ENCODE measurements at places on chromosomes 13 and 19. TPM values are rescaled to one million over a fixed set of nuclear protein-coding genes. Genes with fewer than 3 reads are reported as not detected.

The ELOF1 gene
- 33.2 TPM for total RNA-seq

The IGFL2 gene
- not detected for total RNA-seq

The KLK3 gene
- total RNA-seq, result not detected

The ZNF30 gene
- total RNA-seq, result 1.1 TPM

The CLEC11A gene
- 3.1 TPM for total RNA-seq

The TMC4 gene
- 1.5 TPM for total RNA-seq

The DACH1 gene
- 0.71 TPM for total RNA-seq

The LILRB4 gene
- total RNA-seq, result 0.22 TPM

The AMER2 gene
- not detected for total RNA-seq

The ATP7B gene
- total RNA-seq, result 0.85 TPM

The RGS9BP gene
- total RNA-seq, result not detected

The C19orf33 gene
- not detected for total RNA-seq

The SH2D3A gene
- 39.2 TPM for total RNA-seq

GRCh38 chr19:19343762-19344161, 23.1 kb downstream of the MAU2 start:
- DNase-seq, result no peak

- DNase-seq, result no peak
Measured at GRCh38 chr19:43782689-43783231, 2.0 kb upstream of the KCNN4 start.

GRCh38 chr19:45166723-45167252, 6.0 kb upstream of the NKPD1 start:
- DNase-seq, result no peak

DNA sequence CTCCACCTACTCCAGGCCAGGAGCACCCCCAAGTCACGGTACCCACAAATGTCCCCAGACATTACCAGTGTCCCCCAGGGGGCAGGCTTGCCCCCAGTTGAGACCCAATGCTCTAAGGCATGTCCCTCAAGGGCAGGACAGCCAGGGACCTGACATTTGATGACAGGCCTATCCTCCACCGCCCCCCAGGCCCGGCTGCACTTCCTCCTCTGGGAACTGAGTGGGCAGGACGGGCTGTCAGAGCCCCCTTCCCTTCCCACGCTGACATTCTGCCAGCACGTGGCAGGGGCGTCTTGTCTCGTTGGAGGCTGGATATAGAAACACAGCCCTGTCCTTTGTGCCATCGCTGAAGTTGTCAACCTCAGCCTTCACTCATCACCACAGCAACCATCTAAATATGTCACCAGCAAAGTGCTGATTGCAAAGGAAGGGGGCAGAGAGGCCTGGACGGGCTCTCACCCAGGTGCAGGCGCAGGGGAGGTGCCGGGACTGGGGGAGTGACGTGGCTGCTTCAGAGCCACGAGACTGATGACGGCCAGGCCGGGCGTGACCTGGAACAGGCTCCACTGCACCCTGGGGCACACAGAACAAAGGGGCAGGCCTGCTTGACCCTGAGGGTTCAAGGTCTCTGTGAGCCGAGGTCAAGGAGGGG, 38.4 kb downstream of the GNG7 start:
- DNase-seq, result no peak

DNA sequence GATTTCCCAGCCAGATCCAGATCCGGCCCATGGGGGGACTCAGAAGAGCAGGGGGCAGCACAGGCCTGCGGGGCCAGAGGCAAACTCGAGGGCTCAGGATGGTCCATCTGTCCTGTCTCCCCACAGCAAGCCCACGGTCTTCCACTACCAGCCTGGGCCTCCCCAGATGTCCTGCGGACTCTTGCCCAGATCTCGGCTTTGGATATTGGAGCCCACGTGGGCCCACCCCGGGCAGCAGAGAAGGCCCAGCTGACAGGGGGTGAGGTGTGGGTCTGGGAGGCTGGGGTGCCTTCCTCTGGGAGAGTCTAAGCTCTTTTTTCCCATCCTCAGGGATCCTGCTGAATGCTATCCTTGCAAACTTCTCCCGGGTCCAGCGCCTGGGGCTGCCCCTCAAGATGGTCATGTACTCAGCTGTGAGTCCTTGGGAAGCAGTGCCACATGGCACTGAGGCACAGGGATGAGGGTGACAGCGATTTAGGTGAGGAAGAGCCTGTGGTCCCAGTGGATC, 3.4 kb downstream of the ACP4 start:
- no peak for DNase-seq

DNA sequence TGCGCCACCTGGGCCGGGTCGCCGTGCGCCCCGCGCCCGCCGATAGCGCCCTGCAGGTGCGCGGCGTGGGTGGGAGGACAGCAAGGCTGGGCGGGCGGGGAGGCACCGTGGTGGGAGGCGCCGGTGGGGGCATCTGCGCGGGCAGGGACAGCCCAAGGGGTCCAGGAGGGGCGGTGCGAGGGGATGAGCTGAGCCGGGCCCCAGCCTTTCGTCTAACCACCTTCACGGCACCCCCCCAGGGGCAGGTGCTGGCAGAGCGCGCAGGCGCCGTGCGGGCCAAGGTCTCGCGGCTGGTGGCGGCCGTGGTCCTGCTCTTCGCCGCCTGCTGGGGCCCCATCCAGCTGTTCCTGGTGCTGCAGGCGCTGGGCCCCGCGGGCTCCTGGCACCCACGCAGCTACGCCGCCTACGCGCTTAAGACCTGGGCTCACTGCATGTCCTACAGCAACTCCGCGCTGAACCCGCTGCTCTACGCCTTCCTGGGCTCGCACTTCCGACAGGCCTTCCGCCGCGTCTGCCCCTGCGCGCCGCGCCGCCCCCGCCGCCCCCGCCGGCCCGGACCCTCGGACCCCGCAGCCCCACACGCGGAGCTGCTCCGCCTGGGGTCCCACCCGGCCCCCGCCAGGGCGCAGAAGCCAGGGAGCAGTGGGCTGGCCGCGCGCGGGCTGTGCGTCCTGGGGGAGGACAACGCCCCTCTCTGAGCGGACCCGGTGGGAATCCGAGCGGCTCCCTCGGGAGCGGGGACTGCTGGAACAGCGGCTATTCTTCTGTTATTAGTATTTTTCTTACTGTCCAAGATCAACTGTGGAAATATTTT, 3.1 kb downstream of the KISS1R start:
- peak; percentile 69 for DNase-seq

GRCh38 chr13:73952648-73953047, 181.6 kb downstream of the KLF12 start:
- no peak for DNase-seq

DNA sequence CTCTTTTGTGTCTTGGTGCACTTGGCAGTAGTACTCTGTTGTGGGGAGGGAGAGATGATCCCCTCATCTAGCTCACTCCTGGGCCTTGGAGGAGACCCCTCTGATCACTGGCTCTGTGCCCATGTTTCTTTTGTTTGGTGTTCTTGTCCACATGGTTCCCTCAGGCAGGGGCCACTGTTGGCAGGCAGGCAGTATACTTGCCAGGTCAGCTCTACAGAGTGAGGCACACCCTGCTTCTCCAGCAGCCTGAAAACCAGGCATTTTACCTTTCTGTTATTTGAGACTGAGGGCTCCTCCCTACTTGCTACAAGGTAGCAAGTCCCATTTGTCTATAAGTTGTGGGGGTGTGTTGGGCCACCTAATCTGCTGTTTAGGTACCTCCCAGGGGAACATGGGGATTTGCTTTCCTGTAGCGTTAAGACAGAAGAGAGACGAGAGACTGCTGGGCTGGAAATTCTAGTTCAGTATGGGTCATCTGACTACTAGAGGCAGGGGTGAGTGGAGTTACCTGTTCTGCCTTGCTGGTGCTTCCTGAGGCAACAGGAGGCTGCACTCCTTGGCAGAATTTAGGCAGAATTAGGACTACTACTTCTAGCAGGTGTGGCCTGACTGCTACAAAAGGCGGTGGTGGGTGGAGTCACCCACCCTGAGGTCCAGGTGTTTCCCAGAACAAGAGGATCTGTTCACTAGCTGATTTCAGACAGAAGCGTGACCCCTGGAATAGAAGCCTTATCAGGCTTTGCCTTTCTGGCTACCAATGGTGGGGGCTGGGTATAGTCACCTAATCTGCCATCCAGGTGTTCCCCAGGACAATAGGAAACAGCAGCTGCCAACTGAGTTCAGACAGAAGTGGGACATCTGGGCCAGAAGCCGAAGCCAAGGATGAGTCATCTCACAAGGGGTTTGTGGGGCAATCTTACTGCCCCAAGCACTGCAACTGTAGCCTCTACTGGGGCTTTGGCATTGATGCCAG, 843.0 kb upstream of the ATXN8OS start:
- DNase-seq, result no peak

DNA sequence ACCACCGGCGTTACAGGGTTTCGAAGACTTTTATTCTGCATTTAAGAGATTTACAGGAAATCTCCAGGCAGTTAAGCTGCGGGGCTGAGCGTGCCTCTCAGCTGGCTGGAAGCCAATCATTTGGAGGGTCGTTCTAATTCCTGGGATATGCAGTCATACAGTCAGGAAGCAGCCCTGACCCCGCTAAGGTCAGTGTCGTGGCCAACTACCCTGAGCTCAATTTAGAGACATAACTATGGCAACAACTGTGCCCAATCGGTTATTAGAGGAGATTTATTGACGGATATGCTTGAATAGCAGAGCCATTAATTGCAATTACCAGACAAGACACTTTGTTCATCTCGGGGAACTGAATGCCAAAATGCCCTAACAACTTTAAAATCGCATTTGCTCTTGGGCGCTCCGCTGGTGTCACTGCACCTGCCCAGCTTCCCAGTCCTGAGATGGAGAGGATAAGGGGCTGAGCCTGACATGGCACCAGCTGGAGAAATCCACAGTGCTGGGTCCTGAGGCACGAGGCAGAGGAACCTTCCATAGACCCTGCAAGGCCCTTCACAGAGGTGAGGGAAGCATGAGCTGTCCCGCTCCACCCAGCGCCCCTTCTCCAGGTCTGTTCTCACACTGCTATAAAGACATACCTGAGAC, 15.1 kb upstream of the ZNF507 start:
- DNase-seq, result no peak

DNA sequence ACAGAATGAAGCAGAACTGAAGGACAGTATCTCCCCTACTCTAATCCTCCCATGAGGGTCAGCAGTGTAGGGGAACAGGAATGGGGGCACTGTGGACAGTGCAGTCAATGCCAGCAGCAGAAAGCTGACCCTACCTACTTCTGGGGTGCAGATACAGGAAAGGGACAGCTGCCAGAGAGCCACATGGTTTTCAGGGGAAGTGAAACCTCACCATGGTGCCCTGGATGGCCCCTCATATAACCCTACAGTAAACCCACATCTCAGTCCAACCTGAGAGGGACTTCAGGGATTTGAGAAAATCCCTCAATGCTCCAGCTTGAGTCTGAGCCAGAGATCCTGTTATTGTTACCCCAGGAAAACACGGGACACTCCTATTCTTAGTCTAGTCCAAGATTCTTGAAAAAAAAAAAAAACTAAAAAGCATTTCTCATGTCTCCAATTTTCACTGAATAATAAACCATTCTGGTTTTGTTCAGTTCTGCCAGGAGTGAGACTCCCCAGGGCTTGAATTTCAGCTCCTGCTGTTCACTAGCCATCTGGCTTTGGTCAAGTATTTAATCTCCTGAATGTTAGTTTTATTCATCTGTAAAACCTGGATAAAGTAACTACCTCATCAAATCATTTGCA, 511.6 kb upstream of the ARGLU1 start:
- no peak for DNase-seq

- peak; percentile 14 for DNase-seq
Measured at GRCh38 chr13:94674609-94675348, 37.6 kb downstream of the SOX21 start.

DNA sequence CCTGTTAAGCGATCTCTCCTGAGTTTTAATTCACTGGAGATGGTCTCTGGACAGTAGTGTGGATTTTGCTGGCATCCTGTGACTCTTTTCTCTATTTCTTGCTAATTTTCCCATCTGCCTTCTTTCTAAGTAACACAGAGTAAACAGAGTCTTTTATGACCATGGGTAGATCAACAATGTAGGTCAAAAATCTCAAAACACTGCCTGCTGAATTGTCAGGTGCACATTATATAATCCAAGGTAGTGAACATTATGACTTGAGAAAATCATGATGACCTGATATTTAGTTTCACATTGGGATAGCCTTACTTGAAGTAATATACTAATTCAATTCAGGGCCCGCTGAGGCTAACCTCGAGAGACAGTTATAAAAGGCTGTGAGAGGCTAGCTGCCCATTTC, 180.7 kb downstream of the TDRD3 start:
- no peak for DNase-seq

- no peak for DNase-seq
Measured at GRCh38 chr13:48726711-48727110, 73.0 kb downstream of the CYSLTR2 start.

- no peak for DNase-seq
Measured at GRCh38 chr13:20336761-20337160, 104.6 kb upstream of the GJB6 start.

DNA sequence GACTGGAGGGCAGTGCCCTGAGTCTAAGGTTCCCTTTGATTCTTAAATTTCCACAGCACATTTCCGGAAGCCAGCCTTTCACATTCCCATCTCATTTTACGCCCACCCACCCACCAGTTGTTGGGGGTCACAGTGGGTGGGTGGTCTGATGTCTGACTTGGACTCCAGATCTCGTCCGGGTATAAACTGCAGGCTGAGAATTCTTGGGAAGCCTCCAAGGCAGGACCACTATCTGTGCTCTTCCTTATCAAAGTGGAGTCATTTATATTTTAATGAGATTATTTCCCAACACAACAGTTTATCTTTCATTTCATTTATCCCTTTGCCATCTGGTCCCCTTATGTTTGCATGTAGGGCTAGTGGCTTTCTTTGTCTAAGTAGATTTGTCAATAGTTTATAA, 3.6 kb upstream of the FAM124A start:
- no peak for DNase-seq

DNA sequence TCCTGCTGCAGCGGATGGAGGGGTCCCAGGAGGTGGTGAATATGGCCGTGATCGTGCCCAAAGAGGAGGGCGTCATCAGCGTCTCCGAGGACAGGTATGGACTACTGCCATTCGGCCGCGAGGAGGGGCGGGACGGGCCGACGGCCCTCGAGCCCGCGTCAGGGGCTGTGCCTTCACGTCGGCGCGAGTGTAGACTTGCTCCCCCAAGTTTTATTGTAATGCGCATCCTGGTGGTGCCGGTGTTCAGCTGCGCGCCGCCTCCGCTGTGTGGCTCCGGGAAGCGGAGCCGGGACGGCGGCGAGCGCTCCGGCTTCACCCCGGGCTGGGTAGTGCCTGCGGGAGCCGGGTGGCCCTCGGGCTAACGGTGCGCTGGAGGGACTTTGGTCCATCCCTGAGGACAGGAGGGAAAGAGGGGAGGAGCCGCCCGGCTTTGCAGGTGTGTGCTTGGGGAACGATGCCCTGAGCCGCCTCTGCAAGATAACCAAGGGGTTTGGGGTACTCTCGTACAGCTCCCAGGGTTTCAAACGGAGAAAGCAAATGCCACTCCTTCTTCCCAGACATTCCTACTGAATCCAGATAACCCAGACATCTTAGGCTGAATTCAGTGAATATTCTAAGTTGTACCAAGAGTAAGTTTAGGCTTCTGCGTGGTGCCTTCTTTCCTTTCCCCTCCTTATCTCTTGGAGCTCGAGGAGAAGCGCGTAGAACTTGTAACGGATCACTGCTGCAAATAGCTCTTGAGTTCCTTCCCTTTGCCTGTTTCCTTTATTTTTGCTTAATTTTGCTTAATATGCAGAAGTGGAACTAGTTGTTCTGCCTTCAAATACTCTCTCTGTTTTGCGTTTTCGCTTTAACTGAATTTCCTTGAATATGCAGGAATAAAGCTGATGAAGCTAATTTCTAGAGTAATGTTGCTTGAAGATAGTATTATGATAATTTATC, 740 bp downstream of the WDFY2 start:
- DNase-seq, result peak; percentile 47

GRCh38 chr19:10333758-10334587, 644 bp upstream of the RAVER1 start:
- no peak for DNase-seq

- DNase-seq, result no peak
Measured at GRCh38 chr19:18062028-18062427, 24.7 kb downstream of the IL12RB1 start.

GRCh38 chr19:29378126-29378525, 147.7 kb upstream of the VSTM2B start:
- DNase-seq, result no peak

All from CD4-positive, alpha-beta T cell (primary cell).